ENCODE measurements at places on chromosomes 13 and 19. TPM values are rescaled to one million over a fixed set of nuclear protein-coding genes. Genes with fewer than 3 reads are reported as not detected.

VSTM2B gene
- not detected for total RNA-seq

FBXO27 gene
- total RNA-seq: 8.3 TPM

GPR12 gene
- total RNA-seq: not detected

C19orf33 gene
- total RNA-seq: 43.9 TPM

PALM3 gene
- total RNA-seq: 19.4 TPM

IZUMO2 gene
- not detected for total RNA-seq

OVOL3 gene
- total RNA-seq: not detected

CBY2 gene
- total RNA-seq: 0.22 TPM

TUBA3C gene
- not detected for total RNA-seq
